ENCODE measurements at places on chromosomes 13 and 19.
A peak's percentile ranks its signal among the peaks of the same experiment; 100 is the strongest.

DNA sequence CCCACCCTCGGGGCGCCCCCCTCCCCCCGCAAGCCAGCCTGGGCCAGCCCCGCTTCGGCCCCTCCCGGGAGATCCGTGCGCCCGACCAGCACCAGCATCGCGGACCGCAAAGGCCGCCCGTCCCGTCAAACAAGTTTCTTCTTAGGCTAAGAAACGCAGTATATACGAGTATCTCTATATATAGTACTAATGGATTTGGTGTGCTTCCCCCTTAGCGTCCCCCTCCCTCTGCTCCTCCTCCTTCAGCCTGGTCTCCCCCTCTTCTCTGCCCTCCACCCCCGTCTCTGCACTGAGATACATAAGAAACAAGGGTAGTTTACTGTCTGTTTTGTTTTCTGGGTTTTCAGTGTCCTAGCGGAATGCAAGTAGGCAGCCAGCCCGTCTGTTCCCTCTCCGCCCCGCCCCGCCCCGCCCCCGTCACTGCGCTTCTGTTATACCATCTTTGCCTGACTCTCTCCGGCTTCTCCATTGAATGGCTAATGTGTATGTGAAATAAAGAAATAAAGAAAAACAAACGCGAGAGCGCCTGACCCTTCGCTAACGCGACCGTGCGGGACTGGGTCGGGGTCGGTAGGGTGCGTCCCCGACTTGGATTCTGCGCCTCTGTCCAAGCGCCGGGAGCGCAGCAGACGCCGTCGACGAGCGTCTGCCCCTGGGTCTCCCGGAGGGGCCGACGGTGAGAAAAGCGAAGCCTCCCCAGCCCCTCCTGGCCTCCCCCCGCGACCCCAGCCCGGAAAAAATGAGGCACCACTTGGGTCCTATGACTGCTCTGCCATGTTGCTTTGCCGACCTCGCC is 4.2 kb downstream of the LYL1 start:
- no peak for DNase-seq

- peak; percentile 25 for DNase-seq
Measured at GRCh38 chr13:41312176-41312500, 1.1 kb downstream of the NAA16 start.

GRCh38 chr13:94974015-94974951 is 261.9 kb upstream of the SOX21 start:
- DNase-seq, result no peak

GRCh38 chr13:113047587-113047986 is 58.0 kb upstream of the F7 start:
- no peak for DNase-seq

DNA sequence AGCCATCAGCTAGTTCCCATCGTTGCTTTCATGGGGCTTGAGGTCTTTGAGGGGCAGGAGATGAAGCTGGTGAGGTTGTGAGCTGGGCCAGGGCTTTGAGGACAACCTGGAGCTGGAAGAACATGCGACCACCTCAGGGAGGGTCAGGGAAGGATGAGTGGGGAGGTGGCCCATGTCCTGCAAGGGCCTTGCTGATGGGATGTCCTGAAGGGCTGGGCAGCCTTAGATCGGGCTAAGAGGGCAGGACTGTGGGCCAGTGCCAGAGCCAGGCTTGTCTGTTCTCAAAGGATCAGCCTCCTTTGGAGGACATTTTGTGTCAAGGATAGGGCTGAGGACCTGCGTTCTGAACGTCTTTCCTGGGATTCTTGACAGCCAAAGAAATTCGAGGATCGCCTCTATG is 10.5 kb downstream of the CYTH2 start:
- no peak for DNase-seq

All from NCI-H524 (cell line).